KG1 (cell line): ENCODE measurements at places on chromosomes 4 and X.

GRCh38 chr4:24570172-24570571 is 14.2 kb downstream of the DHX15 start:
- DNase-seq: no peak

GRCh38 chr4:1200425-1201035 is 28.1 kb upstream of the SPON2 start:
- no peak for DNase-seq

DNA sequence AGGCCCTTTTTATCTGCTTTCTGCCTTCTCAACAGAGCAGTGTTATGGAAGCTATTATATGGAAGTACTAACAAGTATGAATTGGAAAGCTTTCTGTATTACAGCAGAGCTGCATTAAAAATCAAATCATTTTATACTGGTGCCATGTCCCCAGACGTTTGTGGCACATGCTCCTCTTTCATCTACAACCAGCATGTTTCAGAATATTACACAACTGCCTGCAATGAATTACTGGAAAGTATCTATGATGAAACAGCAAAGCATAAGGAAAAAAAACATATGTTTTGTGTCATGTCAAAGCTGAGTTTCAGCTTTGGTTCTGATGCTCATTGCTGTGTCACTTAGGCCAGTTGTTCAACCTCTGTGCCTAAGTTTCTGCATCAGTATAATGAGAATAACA is 576.8 kb downstream of the GBA3 start:
- no peak for DNase-seq

- no peak for DNase-seq
These were observed 88.8 kb upstream of the FAM9B start for GRCh38 chrX:9122519-9123245.

DNA sequence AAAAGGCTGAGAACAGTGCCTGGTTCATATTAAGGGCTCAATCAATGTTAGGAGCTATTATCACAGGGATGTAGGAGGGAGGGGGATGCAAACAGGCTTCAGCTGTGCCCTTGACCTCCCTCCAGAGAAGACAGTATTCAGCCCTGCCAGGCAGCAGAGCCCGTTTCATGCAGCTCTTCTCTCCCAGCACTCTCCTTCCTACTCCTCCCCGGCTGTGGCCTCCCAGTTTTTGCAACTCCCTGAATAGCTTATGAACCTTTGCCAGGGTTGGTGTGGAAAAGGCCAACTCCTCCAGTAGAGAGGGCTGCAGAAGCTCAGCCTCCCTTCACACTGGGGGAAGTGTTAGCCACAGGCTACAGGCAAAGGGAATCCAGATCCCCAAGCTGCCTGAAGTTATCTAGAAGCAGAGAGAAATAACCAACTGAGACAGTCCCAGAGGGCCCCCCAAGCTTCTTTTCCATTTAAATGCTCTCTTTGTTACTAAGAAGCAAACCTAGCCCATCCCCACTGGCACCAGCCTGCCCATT is 31.7 kb upstream of the APLN start:
- no peak for DNase-seq

GRCh38 chrX:9604111-9604907 is 139.5 kb downstream of the TBL1X start:
- no peak for DNase-seq

- no peak for DNase-seq
These were observed 14.8 kb downstream of the SOWAHB start for GRCh38 chr4:76883147-76883546.

- no peak for DNase-seq
These were observed 152.6 kb downstream of the GRIA3 start for GRCh38 chrX:123336666-123337065.

DNA sequence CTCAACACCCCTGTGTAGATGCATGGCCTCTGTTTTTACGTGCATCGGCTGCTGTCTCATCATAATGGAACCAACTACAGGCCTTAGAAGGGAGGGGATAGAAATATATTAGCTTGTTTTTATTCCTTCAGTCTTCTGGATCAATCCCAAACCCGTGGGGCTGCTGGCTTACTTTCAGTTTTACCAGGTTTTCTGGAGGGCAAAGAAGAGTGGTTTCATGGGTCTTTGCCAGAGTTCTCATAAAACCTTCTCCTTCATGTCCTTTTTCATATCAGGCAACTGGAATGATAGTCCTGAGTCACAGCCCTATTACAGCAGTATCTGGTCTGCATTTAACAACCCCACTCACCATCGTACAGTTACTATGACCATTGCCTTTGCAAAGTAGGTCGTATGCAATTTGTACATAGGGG is 34.6 kb downstream of the PPP2R2C start:
- DNase-seq: no peak

GRCh38 chr4:33160126-33160525 is 2440.0 kb downstream of the PCDH7 start:
- DNase-seq: no peak

GRCh38 chr4:73376976-73377375 is 27.1 kb upstream of the ALB start:
- no peak for DNase-seq

- no peak for DNase-seq
These were observed 49.5 kb downstream of the CD99L2 start for GRCh38 chrX:150848914-150849365.

DNA sequence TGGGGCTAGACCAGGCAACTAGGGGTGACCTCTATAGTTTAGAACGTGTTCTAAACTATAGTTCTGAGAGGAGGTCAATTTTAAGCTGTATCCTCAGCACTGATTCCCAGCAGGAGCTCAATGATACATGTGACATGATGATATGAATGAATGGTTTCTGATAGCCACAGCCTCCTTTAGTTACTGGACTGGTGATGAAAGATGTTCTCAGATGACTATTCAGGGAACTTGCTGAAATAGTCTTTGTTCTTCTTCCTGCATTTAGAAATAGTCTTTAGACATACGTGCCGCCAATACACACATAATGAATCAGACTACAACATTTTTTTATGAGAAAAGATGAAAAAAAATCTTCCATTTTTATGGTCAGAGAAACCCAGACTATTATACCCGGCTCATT is 116.3 kb upstream of the TMEM150C start:
- no peak for DNase-seq

GRCh38 chr4:156749426-156750403 is 221.9 kb downstream of the PDGFC start:
- no peak for DNase-seq

DNA sequence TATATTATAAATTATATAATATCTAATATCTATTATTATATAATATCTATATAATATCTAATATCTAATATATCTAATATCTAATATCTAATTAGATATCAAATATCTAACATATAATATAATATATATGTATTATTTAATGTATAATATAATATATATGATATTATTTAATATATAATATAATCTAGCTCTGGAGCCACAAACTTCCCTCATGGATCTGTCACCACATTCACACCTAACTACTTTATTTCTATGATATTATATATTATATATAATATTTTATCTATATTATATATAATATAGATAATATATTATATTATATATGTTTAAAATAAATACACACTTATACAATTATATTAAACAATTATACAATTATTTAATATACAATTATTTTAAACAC is 667.5 kb downstream of the KCTD8 start:
- DNase-seq: no peak

- no peak for DNase-seq
These were observed 88.8 kb upstream of the PAK3 start for GRCh38 chrX:111007238-111007637.
